AML-193 (cell line): ENCODE measurements at places on chromosomes 16 and 17.

- no peak for DNase-seq
Measured at GRCh38 chr16:66587881-66588600, 8.8 kb downstream of the CMTM2 start.

DNA sequence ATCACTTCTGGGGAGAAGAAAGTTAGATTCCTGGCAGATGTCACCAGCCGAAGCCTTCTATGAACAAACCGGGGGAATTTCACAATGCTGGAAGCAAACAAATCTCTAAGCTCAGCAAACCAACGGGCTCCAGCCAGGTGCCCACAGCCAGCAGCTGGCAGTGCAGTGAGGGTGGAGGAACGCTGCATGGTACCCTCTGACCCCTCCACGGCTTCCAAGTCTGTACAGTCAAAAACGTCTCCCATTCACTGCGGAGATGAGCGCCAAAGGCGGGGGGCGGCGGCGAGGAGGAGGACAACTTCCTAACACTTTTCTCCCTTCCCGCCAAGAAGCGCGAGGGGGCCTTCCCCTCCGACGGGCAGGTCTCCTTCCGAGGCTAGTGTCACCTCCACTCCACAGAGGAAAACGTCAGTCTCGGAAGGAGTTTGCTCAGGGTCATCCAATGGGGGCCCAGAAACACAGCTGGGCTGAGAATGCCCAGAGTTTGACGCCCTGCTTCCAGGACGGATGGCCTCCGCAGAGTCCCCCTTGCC lies 924 bp downstream of the ZNF598 start:
- DNase-seq = peak; percentile 32

- DNase-seq = no peak
Measured at GRCh38 chr17:78981010-78981888, 1.5 kb upstream of the LGALS3BP start.

DNA sequence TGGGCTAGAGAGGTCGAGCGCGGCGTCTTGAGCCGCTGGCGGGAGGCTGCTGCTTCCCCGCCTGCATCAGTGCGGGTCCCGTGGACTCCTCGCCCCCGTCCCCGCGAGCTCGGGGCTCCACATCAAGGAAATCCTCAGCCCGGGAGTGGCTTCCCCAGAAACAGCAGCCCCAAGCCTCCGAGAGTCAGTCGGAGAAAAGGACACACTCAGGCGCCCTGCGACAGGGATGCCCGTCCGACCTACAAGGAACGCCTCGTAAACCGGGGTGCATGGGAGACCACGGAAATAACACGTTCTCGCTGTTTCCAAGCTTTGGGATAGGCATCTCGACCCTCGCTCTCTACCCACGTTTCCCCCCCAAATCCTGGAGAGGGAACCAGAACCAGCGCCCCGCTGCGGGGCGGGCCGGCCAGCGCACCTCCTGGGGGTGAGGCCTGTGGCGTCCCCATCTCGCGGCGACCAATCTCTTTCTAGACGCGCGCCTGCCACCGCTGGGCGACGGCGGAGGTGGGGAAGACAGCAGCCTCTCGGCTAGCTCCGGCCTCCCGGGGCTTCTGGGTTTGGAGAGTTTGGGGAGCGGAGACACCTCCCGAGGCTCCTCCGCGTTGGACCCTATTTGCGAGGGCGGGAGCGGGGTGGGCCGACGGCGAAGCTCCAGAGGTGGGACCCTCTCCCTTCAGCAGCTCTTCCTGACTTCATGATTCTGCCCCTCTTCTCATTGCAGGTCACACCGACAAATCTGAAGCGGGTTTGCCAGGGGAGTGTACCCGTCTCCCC lies 759 bp upstream of the TP53I13 start:
- peak; percentile 48 for DNase-seq

- peak; percentile 34 for DNase-seq
Measured at GRCh38 chr16:56603589-56603988, 4.8 kb upstream of the MT2A start.

GRCh38 chr16:89618109-89618998 lies 4.9 kb downstream of the DPEP1 start:
- no peak for DNase-seq

DNA sequence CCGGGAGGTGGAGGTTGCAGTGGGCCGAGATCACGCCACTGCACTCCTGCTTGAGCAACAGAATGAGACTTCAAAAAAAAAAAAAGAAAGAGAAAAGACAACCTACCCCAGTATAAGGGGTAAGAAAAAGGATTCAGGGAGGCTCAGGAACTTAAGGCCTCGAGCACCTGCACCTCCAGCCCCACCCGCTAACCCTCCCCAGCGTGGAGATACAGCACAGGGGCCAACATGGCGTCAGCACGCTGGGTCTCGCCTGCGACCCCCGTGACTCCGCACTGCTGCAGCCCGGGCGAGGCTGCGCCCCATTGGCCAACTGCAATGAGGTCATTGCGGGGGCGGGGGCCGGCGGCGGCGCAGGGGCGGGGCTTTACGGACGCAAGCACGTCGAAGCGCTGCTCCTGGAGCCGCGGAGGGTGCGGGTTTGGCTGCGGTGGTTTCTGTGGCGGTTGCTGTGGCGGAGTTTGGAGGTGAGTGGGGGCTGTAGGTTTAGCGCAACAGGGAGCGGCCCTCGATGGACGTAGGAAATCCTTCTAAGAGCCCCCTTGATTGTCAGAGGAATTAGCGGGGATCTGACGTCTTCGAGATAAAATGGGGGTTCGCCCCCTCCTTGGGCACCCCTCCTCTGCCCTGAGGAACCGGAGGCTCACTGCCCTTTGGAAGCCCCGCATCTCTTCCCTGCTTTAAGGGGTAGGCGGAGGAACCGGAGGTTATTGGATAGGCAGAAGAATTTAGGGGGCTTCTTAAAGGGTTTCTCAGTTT lies at the start of gene ATP6V0A1:
Gene ATP6V0A1, plus strand, starts transcription at position 382 of the 759 bp plus-strand sequence. CDS start 2,017 bp downstream, outside the sequence.
- peak; percentile 83 for DNase-seq

- DNase-seq = no peak
Measured at GRCh38 chr16:2981899-2982250, 1.6 kb upstream of the PKMYT1 start.

GRCh38 chr16:78929841-78930240 lies 670.7 kb downstream of the MAF start:
- DNase-seq = no peak

DNA sequence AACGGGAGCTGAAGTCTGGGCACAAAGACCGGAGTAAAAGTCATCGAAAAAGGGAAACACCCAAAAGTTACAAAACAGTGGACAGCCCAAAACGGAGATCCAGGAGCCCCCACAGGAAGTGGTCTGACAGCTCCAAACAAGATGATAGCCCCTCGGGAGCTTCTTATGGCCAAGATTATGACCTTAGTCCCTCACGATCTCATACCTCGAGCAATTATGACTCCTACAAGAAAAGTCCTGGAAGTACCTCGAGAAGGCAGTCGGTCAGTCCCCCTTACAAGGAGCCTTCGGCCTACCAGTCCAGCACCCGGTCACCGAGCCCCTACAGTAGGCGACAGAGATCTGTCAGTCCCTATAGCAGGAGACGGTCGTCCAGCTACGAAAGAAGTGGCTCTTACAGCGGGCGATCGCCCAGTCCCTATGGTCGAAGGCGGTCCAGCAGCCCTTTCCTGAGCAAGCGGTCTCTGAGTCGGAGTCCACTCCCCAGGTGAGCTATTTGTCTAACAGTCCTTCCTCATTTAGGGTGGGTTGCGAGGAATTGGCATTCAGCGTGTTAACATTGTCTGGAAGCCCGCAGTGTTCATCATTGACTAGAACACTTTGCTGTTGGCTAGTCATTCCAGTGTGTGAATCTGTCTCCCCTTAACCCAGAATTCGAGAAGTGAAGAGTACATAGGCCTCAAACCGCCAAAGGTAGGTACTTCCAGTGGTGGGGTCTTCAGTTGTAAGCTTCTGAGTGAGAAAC lies 1.5 kb downstream of the CDK12 start:
- peak; percentile 21 for DNase-seq

DNA sequence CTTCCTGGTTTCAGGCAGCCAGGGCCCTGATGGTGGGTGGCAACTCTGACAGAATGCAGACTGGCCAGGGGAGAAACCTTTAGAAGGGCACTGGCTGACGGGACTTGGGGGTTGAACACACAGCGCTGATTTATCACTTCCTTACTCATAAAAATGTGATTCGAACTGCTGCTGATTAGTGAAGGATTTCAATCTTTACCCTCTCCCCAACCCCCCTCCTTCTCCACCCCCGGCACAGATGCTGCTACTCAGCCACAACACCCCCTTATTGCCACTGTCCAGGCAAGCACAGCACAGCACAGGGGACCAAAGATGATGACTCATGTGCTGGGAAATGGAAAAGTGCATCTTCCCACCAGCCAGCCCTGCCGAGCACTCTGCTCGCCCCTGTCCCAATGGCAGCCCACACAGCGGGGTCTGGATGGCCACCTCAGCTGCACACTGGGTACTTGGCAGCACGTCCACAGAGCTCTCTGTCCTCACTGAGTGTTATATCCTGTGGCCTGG lies 70.1 kb downstream of the SMG6 start:
- DNase-seq = no peak

GRCh38 chr17:61477204-61477834 lies 25.1 kb downstream of the TBX4 start:
- no peak for DNase-seq

GRCh38 chr16:6498858-6499257 lies 833.8 kb upstream of the RBFOX1 start:
- DNase-seq = no peak

DNA sequence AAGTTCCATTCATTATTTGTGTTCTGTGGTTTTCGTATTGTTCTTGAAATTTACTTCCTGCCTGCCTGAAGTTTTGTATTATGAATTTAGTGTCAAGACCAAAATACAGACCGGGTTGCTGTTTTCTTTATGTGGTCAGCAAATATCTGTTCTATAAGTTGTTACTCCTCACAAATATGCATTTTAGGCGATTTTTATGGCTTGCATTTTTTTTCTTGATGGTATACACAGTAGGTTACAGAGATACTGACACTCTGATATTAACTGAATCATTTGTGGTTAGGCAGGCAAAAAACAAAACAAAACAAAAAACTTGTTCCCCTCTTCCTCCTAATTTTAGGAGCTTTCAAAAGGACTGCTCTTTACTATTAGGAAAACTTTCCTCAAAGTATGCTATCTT lies 52.6 kb downstream of the BCAS3 start:
- DNase-seq = no peak

- no peak for DNase-seq
Measured at GRCh38 chr16:75624921-75625334, 1.8 kb upstream of the ADAT1 start.

DNA sequence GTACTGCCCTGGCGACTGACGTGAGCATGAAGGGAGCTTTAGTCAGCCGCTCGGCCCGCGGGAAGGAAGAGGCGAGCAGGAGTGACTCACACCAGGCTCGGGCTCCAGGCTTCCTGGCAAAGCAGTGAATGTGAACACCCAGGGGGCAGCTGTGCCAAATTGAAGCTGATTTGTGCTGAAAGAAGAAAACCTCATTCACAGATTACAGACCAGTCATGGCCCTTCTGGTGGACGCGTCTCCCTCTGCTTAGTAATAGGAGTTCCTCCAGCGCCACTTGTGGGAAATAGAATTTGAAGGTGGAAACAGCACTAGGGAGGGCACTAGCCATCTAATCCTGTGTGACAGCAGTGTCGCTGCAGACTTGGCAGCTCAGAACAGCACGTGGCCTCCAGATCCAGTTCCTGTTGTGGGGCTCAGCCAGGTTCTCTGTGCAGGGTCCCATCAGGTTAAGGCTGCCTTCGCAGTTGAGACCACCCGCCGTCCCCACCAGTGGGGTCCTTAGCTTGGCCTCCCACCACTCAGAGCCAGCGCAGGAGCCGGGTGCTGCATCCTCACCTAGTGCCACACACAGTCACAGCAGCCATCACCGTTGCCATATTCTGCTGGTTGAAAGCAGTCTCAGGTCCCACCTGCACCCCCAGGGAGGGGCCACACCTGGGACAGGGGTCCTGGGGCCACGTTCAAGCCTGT lies 164.5 kb upstream of the CHMP6 start:
- DNase-seq = no peak

DNA sequence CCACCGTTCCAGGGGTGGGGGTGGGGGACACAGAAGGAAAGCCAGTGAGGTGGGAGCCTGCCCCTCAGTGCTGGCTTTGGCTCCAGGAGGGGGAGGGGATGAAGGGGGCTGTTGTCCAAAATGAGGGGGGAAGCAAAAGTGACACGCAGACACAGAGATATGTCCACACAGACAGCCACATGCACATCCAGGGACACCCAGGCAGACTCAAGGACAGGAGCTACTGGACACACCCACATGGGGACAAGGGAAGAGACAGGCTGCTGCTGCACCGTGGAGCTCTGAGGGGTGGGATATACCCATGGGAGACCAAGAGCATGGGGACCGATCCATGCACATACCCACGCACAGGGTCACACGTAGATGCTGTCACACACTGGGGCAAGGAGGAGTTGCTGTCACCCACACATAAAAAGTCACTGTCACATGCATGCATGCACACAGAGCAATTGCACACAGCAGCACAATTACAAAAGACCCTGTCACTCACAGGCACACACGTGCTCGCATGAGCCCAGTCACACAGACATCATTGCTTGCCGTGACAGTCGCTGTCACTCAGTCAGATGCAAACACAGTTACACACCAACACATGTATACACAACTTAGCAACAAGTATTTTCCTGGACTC lies 1.3 kb downstream of the THRA start:
- no peak for DNase-seq

- DNase-seq = no peak
Measured at GRCh38 chr17:65097110-65097509, 40.1 kb upstream of the RGS9 start.

- DNase-seq = peak; percentile 79
Measured at GRCh38 chr17:35849469-35850348, 19.0 kb downstream of the HEATR9 start.

GRCh38 chr17:74239172-74239571 lies 25.8 kb downstream of the TTYH2 start:
- no peak for DNase-seq

GRCh38 chr17:73292031-73292531 lies 19.7 kb downstream of the CDC42EP4 start:
- no peak for DNase-seq

- no peak for DNase-seq
Measured at GRCh38 chr17:79192503-79193351, 118.1 kb downstream of the ENGASE start.

GRCh38 chr17:6240001-6240400 lies 169.8 kb downstream of the WSCD1 start:
- no peak for DNase-seq

DNA sequence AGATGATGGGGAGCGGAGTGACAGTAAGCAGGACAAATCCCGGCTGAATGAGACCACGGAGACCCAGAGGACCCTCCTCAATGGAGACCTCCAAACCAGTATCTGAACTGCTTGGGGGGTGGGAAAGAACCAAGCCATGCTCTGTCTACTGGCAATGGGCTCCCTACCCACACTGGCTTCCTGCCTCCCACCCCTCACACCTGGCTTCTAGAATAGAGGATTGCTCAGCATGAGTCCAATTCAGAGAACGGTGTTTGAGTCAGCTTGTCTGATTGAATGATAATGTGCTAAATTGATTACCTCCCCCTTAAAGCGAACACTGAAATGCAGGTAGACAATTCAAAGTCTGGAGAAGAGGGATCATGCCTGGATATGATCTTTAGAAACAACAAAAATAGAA lies 5.5 kb downstream of the SSTR2 start:
- no peak for DNase-seq

DNA sequence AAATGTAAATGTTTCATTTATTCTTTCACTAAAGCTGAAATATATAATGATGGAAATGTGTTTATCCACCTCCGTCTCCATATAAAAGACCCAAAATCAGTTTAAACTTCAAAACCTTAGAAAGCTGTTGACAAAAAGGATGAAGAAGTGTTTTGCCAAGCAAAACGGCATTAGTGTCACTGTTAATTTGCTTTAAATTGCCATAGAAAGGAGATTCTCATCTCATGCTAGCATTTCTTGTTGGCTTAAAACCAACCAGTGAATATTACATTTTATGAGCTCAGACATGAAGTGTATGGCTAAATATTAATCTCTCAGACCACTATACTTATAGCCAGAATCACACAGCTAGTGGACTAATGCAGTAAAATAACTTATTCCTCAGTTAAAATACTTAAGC lies 398.8 kb downstream of the KIF2B start:
- no peak for DNase-seq
